Ovary (tissue), 10 donors: ENCODE measurements at places on chromosomes 11 and 22. TPM values are rescaled to one million over a fixed set of nuclear protein-coding genes. Genes with fewer than 3 reads are reported as not detected.

The APBB1 gene
- polyA plus RNA-seq = 57.7 TPM

The NDUFS8 gene
- polyA plus RNA-seq = 80.1 TPM

The MMP12 gene
- polyA plus RNA-seq = not detected

The GLB1L2 gene
- polyA plus RNA-seq = 24.6 TPM

- DNase-seq = no peak
Measured at GRCh38 chr11:73715541-73715940, 45.3 kb downstream of the RAB6A start.

DNA sequence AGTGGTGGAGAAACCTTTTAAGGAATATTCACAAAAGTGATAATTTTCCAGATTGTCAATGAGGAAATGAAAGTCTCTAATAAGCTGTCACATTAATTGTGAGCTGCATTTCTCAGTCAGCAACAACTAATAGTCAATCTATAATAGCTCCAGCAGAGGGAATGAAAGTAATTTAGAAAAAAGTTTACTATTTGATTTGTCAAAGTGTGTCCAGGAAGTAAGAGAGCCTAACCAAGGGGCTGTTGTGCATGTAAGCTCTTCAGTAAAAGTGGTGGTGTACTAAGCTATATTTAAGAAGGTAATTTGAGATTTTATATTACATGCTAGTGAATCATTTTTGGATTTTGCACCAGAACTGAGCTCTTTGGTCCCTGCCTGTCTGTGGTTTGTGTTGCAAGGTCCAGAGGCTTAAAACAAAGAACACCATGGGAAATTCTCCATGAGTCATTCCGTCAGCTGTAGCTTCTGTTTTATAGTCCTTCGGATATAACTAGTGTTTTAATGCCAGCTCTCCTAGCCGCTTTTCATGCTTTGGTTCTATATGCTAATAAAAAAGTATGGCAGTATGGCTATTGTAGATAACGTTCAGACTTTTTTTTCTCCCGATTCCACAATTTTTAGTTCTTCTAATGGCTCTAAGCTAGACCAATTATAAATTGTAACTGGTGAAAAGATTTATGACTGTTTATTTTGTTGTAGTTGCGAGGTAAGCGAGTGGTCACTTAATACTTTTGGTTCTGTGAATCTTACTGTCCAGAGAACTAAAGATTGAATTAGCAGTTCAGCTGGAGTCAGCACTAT lies 64.6 kb downstream of the ARHGEF12 start:
- DNase-seq = no peak

DNA sequence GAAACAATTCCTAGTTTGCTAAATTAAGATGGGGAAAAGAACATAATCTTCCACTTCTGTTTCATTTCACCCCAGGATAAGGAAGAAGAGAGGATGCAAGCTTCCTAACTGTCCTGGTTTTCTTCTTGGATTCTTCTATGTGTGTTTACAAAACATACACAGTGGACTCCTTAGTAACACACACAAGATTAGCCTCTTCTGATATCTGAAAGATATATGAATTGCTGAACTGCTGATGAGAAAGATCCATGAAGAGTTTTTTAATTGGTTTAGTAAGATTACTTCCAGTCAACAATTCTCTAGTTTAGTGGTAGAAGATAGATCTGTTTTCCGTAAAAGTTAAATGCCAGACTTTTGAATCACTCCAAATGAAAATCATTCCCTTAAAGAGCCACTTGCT lies 86.8 kb downstream of the WT1 start:
- no peak for DNase-seq

- no peak for DNase-seq
Measured at GRCh38 chr11:19510468-19510867, 202.2 kb upstream of the NAV2 start.

- DNase-seq = no peak
Measured at GRCh38 chr11:15627560-15627959, 512.8 kb downstream of the INSC start.

GRCh38 chr22:43837666-43838065 lies 24.6 kb downstream of the SULT4A1 start:
- DNase-seq = no peak

DNA sequence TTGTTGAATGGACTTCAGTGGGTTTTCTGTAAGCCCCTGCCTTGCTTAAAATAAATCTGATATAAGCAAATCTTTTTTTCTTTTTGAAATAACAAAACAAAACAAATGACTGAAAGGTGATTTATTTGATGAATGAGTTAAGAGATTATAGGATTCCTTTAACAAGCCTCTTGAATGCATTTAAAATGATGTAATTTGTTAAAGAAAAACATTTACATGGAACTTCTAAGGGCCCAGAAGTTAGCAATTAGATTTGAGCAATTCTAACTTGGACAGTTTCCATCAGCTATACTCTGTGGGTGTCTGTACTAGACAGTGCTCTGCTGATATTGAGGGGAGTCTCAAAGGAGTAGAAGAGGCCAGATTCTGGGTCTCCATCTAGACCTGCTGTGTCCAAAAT lies 143.5 kb upstream of the RAG2 start:
- DNase-seq = no peak
